ENCODE measurements at places on chromosomes 2 and 18.

DNA sequence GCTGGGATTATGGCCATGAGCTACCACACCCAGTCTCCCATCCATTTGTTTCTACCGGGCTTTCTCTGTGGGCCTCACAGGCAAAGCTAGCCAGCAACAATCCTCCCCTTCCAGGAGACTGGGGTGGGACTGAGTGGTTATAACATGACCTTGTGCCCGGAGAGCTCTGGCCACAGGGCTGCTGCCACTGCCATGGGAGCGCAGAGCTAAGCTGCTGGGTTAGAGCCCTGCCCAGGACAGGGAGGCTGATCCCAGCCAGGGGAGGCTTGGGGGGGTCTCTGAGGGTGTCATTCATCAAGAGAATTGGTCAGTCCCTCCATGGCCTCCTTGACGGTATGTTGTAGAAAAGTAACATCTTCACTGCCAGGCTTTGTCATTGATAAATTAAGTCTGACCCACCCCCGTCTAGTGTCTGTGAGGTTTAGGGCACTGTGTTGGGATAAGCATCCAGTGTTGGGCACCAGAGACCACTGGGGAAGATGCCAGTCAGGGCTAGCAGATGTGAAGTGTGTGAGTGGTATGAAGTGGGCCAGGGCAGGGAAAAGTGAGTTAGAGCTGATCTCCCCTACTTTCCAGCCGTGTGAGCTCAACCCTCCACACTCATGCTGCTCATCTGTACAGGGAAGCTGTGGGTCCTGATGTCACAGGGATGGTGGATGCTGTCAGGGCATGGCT, 368.4 kb upstream of the HS6ST1 start:
- DNase-seq: no peak

DNA sequence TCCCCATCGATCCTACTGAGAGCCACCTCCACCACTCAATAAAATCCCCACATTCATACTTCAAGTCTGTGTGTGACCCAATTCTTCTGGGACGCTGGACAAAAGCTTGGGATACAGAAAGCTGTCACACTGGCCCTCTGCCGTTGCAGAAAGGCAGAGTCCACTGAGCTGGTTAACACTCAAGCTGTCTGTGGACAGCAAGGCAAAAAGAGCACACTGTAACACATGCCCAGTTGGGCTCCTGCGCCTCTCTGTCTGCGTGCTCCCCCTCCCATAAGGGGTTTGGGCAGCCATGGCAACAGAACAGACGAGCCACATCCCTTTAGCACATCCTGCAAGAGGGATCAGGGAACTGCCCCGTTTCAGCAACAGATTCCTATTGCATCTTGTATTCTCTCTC, 106.9 kb upstream of the RGPD4 start:
- no peak for DNase-seq

GRCh38 chr2:85756822-85757435, 3.1 kb downstream of the ATOH8 start:
- no peak for DNase-seq

- no peak for DNase-seq
Observed at GRCh38 chr2:26081556-26081955, 47.7 kb downstream of the RAB10 start.

DNA sequence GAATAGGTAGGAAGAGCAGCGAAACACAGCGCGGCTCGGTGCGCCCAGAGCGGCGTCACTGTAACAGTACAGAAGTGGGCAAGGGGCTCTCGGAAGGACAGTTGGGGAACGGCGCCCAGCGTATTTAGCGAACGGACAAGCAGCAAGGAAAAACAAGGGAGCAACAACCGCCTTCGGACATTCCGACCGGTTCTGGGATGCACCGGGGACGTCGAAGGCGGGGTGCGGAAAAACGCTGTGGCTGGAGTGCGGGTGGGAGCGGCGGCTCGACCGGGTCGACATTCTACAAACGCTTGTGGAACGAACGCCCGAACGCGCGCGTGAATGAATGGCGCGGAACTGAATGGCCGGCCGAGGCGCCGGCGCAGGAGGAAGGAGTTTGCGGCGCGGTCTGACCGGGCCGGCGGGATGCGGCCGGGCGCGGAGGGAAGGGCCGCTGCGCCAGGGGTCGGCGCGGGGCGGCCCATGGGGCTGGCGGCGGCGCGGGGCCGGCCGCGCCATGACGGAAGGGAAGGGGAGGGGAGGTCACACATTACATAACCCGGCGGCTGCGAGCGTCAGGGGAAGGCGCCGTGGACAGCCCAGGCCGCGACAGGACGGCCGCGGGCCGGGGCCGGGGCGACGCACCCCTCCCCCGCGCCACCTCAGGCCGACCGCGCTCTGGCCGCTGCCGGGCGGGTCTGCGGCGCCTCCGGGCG, 605 bp downstream of the REV1 start:
- no peak for DNase-seq

All from HFF-Myc (cell line).